ENCODE measurements at places on chromosomes 2 and 18.

DNA sequence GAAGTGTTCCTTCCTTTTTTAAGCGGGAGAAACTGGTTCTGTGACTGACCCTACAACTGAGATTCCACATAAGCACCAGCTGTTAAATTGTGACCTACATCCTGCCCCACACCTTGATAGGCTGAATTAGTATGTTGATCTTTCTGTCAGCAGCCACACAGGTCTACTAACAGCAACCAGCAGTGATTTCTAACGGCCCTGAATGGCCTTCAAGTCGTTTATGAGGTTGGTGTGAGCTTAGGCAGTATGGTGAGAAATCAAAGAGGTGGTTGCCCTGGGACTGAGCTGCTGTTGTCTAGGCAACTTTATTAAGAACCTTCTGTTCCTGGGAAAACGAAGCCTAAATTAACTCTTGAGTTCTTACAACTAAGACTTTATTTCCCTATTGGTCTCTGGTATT is 197.2 kb upstream of the FSHR start:
- DNase-seq: no peak

DNA sequence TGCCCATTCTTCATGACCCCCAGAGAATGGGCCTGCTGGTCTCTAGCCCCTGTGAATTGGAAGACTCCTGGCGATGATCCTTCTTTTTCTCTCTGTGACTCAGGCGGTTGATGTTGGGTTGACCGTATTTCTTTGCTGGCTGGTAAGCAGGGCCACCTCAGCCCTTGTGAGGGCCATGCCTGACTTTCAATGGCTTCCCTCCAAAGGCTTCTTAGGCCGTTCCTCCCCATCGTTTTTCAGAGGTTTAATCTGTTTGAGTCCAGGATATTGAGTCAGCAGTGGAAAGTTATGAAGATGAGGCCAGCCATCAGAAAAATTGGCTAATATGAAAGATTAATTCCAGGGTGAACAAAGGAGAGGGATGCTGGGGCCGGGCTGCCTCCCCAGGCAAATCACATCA is 13.6 kb downstream of the HPCAL1 start:
- no peak for DNase-seq

DNA sequence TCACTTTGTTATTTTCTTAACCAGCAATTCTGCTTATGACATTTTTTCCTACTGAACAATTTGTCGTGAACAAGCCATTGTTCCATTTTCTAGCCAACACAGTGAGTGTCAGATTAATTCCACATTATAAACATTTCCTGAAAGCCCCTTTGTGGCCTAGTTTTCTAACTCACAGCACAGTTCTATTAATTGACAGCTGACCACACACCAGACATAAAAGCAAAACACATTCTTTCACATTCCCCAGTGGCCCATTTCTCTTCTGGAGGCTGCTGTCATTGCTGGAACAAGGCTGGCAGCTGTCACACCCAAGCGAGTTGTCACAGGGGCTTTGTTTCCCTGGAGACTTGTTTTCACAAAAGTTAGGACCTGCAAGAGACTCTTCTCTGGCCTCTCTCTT is 50.7 kb downstream of the RNF152 start:
- DNase-seq: peak; percentile 33

DNA sequence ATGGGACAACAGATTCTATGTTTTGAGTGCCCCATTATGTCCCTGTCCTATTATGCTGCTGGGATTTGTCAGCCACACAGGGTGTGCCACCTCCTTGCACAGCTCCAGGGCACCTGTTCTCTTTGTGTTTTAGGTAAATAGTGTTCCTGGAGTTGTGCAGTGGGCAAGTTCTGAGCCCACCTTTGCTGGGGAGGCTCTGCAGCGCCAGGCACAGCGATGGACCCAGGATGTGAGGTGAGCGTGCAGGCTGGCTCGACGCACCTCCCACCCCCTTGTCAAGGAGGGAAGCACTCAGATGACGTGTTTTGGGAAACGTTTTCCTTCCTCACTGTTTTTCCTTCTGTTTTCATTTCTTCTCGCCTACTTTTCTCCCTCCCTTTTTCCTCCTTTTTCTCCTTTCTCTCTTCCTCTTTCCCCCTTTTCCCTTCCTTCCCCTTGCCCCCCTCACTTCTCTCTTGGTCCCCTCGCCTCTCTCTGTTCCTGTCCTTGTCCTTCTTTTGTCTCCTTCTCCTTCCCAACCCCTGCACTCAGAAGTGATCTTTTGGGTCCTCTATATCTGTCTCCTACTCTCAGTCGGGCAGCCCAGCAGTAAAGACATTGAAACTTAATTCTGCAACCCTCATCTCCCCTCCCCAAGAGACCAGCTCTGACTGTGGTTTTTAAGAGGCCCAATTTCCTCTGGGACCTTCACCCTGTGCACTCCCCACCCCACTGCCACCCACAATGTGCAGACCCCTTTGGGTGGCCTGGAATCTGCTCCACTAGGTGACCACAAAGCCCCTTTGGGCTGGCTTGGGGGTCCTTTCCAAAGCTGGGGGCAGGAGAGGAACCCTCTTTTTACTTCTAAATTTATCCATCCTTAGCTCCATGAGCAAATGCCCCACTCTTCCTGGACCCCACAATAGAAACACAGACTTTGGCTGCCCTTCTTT is 104.0 kb downstream of the MCFD2 start:
- no peak for DNase-seq

- no peak for DNase-seq
Measured at GRCh38 chr2:12486205-12487118, 230.3 kb upstream of the TRIB2 start.
